ENCODE measurements at places on chromosomes 11 and 22.
A peak's percentile ranks its signal among the peaks of the same experiment; 100 is the strongest.

DNA sequence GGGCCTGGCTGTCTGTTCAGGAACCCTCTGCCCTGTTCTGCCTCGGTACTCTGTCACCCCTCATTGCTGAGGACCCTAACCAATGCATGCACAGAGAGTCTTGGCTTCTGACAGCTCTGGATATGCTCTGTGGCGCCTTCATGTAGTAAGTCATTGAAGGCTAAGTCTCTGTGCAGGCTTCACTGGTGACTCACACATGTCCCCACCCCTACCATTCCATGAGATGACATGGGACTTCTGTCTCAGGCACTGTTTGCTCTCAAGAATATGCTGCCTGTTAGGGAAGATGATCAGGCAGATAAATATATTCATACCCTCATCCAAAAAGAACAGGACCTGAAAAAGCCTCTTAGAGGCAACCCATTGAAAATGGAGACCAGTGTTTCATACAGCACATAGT, 43.6 kb upstream of the HORMAD2 start:
- H3K27ac ChIP-seq: 0 out of 2 replicates have a peak overlapping the region, but pooled peaks have one; percentile 16
- H3K4me1 ChIP-seq: peaks cover 32% of the 10 kb centered on the region
- peak; percentile 28 for DNase-seq
- peaks cover 2% of the 10 kb centered on the region for H3K27me3 ChIP-seq
- no peaks in the 10 kb centered on the region for H3K36me3 ChIP-seq
- no peak overlapping the region for H3K4me3 ChIP-seq

GRCh38 chr11:87359401-87359800, 321.7 kb downstream of the TMEM135 start:
- H3K4me1 ChIP-seq: no peaks in the 10 kb centered on the region
- no peak overlapping the region for H3K27ac ChIP-seq
- no peak overlapping the region for H3K4me3 ChIP-seq
- no peak for DNase-seq
- no peaks in the 10 kb centered on the region for H3K36me3 ChIP-seq
- peaks cover 13% of the 10 kb centered on the region for H3K27me3 ChIP-seq

- H3K27me3 ChIP-seq: peaks cover 11% of the 10 kb centered on the region
- no peaks in the 10 kb centered on the region for H3K36me3 ChIP-seq
- DNase-seq: no peak
- H3K4me1 ChIP-seq: no peaks in the 10 kb centered on the region
- no peak overlapping the region for H3K27ac ChIP-seq
- H3K4me3 ChIP-seq: no peak overlapping the region
These were observed 7.6 kb upstream of the PPFIBP2 start for GRCh38 chr11:7506243-7506642.

DNA sequence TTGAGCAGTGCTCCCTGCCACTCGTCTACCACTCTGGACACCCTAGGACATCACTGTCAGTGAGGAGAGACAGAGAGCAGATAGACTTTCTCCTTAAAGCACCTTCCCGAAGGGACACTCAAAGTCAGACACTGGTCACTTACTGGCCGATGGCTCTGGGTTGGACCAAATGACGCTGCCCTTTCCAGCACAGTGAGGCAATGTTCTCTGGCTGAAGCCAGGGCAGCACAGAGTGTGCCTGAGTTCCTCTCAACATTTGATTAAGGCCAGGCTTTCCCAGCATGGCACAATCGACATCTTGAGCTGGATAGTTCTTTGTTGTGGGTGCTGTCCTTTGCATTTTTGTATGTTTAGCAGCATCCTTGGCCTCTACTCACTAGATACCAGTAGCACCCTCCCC, 206.2 kb downstream of the CSNK2A3 start:
- peaks cover 13% of the 10 kb centered on the region for H3K4me1 ChIP-seq
- H3K4me3 ChIP-seq: no peak overlapping the region
- H3K36me3 ChIP-seq: peaks cover 5% of the 10 kb centered on the region
- H3K27me3 ChIP-seq: peaks cover 25% of the 10 kb centered on the region
- H3K27ac ChIP-seq: no peak overlapping the region
- DNase-seq: no peak

DNA sequence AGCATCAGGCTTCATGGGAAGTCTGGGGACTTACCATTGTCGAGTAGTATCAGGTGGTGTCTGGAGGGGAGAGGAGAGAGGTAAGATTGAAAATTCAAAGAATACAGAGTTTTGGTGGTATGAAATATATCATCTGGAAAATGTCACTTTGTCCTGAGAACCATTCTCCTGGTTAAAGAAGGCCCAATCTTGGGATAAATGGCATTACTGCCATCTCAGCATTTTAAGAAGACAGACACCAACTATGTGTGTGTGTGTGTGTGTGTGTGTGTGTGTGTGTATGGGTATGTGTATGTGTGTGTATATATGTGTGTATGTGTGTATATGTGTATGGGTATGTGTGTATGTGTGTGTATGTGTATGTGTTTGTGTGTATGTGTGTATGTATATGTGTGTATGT, 673.3 kb downstream of the NTM start:
- H3K27ac ChIP-seq: no peak overlapping the region
- H3K27me3 ChIP-seq: no peaks in the 10 kb centered on the region
- no peak for DNase-seq
- H3K4me1 ChIP-seq: peaks cover 47% of the 10 kb centered on the region
- H3K36me3 ChIP-seq: peaks cover 6% of the 10 kb centered on the region

All from HFFc6 (cell line).